ENCODE measurements at places on chromosomes 12 and 14.

GRCh38 chr12:56253091-56253490 is 5.1 kb downstream of the ANKRD52 start:
- no peak for DNase-seq

DNA sequence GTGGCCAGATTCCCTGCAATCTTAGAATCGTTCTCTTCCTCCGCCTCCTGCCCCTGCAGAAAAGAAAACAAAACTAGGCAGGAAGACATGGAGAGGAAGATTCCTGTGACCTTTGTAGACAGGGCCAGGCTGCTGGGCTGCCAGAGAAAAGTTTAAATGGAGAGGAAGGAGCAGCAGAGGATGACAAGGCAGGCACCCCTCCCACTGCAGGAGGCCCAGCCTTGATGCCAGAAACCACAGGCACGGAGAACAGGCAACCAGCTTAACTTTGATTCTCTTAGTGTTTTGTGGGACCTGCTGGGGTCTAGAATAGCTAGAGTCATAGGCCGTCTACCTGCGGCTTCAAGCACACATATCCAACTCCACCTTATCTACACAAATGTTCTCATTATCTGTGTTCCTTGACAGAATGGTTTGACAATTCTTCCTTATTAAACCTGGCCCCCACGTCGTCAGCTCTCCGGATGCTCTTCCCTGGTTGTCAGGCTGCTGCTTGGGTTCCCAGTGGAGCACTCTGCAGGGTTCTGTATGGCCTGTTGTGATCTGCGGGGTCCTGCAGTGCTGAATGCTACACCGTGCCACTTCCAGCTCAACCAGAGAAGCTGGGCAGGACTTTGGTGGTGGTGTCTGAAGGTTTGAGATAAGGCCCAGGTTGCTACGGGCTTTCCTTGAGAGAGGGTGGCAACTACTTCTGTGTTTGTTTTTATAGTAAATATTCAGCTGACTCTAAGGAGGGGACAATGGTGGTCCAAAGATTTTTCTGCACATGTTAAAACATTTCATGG is 609.5 kb downstream of the AACS start:
- DNase-seq = no peak

GRCh38 chr14:91409928-91410718 is 7.5 kb downstream of the CCDC88C start:
- DNase-seq = no peak

DNA sequence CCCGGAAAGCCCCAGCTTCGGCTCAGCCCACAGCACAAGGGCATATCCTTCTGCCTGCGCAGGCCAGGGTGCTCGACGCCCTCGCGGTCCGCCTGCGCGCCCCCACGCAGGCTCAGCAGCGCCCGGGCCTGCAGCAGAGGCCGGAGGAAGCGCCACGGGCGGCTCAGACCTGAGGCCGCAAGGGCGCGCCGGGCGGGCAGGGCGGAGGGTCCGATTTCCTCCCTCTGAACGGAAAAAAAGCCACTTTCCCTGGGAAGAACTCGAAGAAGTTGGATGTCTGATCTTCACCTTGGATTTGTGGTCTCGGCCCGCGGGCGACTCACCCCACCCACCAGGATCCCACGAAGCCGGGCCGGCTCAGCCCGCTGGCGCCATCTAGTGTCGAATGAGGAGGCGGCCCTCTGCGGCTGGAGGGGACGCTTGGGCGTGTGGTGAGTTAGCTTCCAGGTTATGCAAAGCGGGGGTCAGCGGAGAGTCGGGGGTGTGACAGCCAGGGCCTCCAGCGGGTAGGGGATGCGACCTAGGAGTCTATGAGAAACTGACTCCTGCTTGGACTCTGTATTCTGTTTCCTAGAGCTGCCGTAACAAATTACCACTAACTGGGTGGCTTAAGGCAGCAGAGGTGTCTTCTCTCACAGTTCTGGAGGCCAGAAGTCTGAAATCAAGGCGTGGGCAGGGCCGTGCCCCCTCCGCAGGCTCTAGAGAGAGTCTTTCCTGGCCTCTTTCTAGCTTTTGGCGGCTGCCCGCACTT is 40.0 kb upstream of the SRSF5 start:
- DNase-seq = peak; percentile 85

DNA sequence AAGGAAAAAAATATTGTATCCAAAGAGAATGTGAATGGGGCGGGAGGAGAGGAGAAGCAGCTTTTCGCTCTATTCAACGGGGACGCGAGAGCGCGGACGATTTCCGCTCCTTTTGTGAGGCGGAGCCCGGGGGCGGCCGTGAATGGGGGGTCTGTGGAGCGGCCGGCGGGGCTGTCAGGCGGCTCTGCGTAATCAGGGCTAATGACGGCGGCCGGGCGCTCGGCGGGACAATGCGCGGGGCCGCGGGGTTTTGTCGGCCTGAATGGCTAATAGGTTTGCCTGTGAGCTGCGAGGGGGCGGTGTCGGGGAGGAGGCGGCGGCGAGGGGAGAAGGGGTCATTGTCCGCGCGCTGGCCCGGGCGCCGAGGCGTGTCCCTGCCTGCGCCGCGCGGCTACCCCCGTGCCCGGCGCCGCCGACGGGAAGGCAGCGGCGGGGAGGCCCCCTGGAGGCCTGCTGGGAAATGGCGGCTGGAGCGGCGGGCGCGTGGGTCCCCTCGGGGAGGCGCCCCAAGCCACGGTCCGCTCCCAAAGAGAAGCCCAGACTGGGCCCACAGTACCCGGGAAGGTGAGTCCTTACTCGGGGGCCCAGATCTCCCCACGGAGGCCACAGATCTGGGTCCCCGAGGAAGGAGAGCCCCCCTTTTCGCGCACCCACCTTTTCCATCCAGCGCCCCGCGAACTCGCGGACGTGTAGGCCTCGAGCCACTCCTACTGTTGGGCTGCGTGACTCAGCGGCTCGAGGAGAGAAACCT is 6.0 kb downstream of the SIX6 start:
- DNase-seq = peak; percentile 51

- DNase-seq = no peak
These were observed 106.1 kb downstream of the PAX9 start for GRCh38 chr14:36767603-36768281.

- DNase-seq = no peak
These were observed 479.8 kb downstream of the ZFP36L1 start for GRCh38 chr14:68312884-68313610.

DNA sequence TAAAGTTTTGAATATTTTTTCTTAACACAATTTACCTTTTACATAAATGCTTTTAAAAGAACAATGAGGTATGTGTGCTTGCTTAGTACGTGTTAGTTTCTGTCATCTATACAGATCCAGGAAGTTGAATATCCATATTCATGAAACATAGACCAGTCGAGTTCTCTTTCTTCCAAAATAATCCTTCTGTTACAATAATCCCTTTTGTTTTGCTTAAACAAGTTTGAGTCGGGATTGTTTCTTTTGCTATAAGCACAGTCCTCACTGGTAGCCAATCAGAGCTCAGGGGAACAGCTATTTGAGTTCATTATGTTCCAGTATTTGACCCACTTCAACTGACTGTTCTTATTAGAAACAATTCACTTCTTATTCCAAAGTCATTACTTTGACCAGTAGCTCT is 214.7 kb upstream of the FLRT2 start:
- DNase-seq = no peak

GRCh38 chr12:109715310-109716091 is 1.9 kb downstream of the FAM222A start:
- peak; percentile 42 for DNase-seq

GRCh38 chr14:59221568-59221967 is 33.1 kb downstream of the DAAM1 start:
- DNase-seq = no peak

DNA sequence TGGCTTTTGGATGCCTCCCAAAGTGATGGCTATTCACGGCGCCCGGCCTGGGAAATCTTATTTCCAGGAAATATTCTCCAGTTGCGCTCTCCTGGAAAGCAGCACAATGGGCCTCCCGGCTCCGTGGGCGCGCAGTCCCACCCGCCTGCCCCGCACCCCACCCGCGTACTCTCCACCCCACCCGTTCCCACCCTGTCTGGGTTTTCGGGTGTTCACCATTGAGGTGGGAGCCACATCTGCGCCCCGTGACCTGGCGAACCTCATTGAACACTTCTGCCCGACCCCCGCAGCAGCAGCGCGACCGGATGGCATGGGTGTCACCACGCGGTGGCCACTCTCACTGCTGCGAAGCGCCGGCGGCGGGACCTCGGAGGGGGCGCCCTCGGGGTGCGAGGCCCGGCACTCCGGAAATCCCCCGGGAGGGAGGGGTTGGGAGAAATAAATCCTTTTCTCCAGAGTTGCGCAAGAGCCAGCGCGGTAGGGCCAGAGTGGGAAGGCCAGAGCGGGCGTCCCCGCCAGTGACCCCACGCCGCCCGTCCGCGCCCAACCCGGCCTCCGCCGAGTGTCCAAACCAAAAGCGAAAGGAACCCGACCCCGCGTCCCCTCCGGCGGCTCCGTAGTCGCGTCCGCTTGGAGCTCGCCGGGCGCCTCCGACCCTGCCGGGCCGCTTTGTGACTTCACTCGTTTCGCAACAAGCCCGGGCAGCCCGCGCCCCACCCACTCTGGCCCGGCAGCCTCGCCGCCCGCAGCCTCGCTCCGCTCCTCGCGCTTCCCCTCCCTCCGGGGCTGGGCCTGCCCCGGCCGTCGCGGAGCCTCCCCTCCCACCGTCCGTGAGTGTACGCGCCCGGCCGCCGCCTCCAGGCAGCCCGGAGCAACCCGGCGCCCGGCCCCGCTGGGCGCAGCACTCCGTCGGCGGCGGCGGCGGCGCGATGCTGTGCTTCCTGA is at the start of gene DRAM1:
DRAM1 (plus strand) TSS at position 720 of the 945 bp plus-strand sequence; CDS start at position 930, 210 bp downstream.
- DNase-seq = peak; percentile 92

DNA sequence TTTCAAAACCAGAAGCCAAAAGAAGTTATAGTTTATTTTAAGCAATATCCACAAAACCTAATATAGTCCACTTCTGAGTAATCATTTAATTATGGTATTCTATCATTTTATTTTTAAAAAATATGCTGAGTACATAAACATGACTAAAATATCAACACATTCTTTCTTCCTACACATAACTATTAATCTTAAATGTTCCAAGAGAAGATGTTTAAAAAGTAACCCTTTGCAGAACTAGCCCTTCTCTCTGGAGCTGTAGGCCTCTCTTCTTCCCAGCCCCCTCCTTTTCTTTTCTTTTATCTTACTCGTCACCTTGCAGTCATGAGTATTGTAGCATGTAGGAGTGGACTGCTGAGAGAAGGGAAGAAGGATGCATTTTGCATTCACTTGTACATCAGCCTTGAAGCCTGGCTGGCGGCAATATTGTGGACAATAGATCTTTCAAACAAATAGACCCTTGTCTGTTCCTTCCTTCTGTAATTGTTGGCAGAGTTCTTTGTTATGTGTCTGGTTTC is 941.9 kb downstream of the NRXN3 start:
- no peak for DNase-seq

DNA sequence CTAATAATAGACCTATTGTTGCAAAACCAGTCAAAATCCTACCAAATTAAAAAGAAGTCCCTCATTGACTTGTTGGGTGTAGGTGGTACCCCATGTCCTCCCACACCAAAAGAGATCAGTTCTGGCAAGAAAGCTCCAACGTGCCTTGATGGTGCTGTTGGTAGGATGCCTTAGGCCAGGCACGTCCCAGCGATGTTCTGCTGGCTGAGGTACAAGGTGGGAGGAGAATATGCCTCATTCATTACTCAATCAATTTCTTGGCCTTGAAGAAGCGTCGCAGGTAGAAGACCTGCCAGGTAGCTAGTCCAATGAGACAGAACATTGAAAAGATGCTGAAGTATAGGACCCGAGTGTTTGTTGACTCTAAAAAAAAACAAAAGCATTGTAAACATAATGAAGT is 7.8 kb upstream of the NEK9 start:
- no peak for DNase-seq

DNA sequence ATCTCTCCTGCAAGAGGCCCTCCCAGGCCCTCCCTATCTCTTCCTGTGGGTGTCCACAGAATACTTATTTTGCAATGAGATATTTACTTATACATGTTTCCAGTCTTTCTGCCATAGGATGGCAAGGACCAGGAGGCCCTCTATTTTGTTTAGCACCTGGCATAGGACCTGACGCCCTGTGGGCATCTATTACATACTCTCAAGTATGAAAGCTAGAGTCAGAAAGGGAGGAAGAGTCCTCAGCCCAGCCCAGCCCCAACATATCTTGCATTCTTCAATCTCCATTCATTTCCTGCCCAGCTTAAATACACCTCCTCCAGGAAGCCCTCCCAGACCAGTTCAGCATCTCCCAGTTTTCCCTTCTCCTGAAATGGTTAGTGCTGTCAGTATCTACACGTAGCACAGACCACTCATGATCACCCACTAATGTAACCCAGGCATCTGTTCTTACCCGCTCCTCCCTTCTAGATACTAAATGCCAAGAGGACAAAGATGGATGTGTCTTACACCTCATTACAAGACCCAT is 7.4 kb downstream of the FOXN4 start:
- no peak for DNase-seq

DNA sequence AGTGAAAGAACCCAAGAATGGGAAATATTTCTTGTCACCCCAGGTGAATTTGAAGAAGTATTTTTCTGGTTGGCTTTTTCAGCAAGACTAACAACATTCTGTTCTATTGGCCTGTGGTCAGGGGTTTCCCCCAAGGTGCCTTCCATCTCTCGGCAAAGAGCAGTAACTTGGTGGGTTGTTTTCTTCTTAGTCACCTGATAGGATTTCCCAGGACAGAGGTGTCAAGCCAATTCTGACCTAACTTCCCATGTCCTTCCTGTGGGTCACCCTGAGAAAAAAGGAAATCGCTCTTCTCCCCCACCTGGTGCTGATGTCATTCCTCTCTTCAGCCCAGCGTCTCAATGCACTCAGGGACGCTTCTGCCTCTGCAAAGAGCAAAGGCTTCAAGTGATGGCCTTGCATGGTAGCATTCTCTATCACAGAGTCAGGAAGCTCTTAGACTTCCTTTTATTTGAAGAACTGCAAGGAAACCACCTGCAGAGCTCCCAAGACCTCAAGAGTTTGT is 16.1 kb upstream of the IFNG start:
- no peak for DNase-seq

DNA sequence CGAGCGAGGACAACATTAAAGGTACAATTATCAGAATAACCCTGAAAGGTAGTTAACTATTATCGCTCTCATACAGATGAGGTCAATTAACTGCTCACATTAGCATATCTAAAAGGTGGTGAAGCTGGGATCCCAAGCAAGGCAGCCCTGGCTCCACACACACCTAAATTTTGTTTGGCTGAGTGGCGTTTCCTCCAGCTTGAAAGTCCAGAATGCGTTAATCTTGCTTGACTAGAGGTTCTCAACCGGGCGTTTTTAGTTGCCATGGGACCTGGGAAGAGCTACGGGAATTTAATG is 531 bp downstream of the DLGAP5 start:
- no peak for DNase-seq

GRCh38 chr14:101695659-101696058 is 65.8 kb upstream of the PPP2R5C start:
- no peak for DNase-seq

GRCh38 chr12:29562110-29562804 is 64.8 kb upstream of the OVCH1 start:
- DNase-seq = no peak
